ENCODE measurements at places on chromosomes 3 and 15. TPM values are rescaled to one million over a fixed set of nuclear protein-coding genes. Genes with fewer than 3 reads are reported as not detected.

DNA sequence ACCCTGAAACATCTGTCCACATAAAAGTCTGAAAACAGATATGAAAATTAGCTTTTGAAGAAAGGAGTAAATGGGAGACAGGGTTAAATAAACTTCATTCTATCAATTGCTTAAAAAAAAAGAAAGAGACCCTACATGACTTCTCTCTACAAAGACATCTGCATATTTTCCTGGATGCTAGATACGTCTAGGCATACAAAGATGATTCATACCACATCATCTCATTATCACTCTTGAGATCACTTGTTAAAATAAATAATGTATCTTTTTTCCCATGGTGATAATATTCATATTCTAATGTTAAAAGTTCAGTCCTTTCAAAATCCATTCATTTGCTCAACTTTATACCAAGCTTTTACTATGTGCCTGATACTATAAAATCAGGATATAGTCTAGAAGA lies 295.8 kb downstream of the MAGI1 start:
- peaks cover 15% of the 10 kb centered on the region for H3K4me1 ChIP-seq
- no peak overlapping the region for H3K27ac ChIP-seq
- no peaks in the 10 kb centered on the region for H3K27me3 ChIP-seq
- H3K4me3 ChIP-seq = no peak overlapping the region

GRCh38 chr15:63981596-63982320 lies 64.5 kb downstream of the DAPK2 start:
- H3K36me3 ChIP-seq = no peaks in the 10 kb centered on the region
- no peak overlapping the region for H3K27ac ChIP-seq
- peaks cover 17% of the 10 kb centered on the region for H3K4me1 ChIP-seq
- H3K4me3 ChIP-seq = no peak overlapping the region
- no peak for DNase-seq

The TIMP4 gene
- polyA plus RNA-seq = not detected

GRCh38 chr3:15324379-15324808 lies 8.0 kb downstream of the SH3BP5 start:
- H3K27ac ChIP-seq = no peak overlapping the region
- no peaks in the 10 kb centered on the region for H3K27me3 ChIP-seq
- H3K36me3 ChIP-seq = no peaks in the 10 kb centered on the region
- peaks cover 5% of the 10 kb centered on the region for H3K4me1 ChIP-seq
- DNase-seq = no peak

DNA sequence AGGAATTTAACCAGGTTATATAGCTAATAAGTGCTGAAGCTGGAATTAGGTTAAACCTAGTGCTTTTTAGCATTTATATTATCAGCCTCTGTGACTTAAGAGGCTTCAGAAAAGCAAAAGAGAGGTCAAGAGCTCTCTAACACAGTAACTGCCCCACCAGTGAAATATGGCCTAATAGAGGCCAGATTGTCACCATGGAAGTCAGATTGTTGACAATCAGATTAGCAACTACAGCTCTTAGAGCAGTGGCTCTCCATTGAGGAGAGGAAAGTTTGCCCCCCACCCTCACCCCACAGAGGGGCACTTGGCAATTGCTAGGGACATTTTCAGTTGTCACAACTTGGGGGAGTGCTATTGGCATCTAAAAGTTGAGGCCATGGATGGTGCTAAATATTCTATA lies 23.3 kb upstream of the LMOD3 start:
- no peaks in the 10 kb centered on the region for H3K36me3 ChIP-seq
- no peak for DNase-seq
- no peak overlapping the region for H3K4me3 ChIP-seq
- no peak overlapping the region for H3K27ac ChIP-seq

DNA sequence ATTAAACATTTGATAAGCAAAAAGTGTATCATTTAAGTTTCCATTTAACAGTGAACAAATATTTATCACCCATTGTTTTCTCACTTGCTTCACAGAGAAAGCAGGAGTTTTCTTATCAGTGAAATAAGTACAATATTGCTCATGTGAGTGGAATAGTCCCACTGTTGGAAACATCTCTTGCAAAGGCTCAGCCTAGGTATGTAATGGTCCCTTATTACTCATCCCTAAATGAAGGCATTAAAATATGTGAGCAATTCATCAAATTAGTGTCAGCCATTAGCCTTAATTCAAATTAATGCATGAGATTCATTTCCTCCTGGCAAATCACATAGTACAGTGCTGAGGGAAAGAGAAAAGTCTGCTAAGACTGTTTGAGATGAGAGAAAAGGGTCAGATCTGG lies 9.6 kb upstream of the FMN1 start:
- no peak overlapping the region for H3K4me3 ChIP-seq
- H3K27me3 ChIP-seq = no peaks in the 10 kb centered on the region
- H3K36me3 ChIP-seq = no peaks in the 10 kb centered on the region
- no peak overlapping the region for H3K27ac ChIP-seq
- no peaks in the 10 kb centered on the region for H3K4me1 ChIP-seq
- DNase-seq = no peak

DNA sequence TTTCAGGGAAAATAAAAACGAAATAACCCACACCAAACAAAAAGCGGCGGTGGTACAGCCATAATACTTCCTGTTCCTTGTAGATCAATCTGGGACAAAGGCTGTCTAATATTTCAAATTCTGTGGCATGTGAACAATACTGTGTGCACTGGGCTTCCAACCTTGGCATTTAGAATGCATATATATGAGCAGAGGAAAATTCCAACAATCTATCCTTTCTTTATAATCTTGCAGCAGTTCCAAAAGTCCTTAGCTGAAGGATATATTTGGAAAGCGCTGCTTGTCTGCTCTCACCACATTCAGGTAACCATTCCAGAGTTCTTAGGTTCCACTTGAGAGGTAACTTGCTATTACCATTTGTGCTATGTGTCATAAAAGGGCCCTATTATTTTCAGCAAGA lies 231.8 kb downstream of the RBMS3 start:
- H3K4me3 ChIP-seq = no peak overlapping the region
- H3K27me3 ChIP-seq = no peaks in the 10 kb centered on the region
- peak; percentile 25 for DNase-seq

DNA sequence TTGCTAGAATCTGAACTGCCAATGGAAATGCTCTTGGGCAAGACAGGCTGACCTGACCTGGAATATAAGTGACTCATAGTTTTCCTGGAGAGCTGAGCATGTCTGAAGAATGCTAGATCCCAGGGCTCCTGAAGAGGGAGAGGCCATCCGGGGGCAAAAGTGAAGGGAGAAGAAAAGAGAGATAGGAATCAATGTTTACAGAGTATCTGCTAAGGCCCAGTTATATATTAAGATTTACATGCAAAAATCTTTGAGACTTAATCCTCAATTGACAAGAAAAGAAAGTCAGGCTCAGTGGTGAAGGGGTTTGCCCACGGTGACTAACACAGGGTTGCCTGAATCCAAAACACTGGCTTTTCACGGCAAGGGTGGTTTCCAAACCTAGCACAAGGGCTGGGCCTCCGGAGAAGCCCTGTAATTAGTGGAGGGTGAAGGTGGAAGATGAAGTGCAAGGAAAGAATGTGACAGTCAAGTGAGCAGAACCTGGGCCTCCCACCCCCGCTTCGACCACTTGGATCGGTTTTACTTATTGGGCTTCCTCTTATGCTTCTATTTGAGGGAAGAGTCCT lies 91.7 kb upstream of the FGF12 start:
- no peaks in the 10 kb centered on the region for H3K36me3 ChIP-seq
- no peaks in the 10 kb centered on the region for H3K4me1 ChIP-seq

- DNase-seq = no peak
- H3K27ac ChIP-seq = peak overlapping the region; percentile 87
- peaks cover 75% of the 10 kb centered on the region for H3K4me1 ChIP-seq
- no peaks in the 10 kb centered on the region for H3K36me3 ChIP-seq
- no peak overlapping the region for H3K4me3 ChIP-seq
Observed at GRCh38 chr15:66766282-66767230, 64.5 kb downstream of the SMAD6 start.

The AADACL2 gene
- polyA plus RNA-seq = not detected

GRCh38 chr3:53186726-53187125 lies 25.7 kb downstream of the PRKCD start:
- peaks cover 4% of the 10 kb centered on the region for H3K27me3 ChIP-seq
- H3K27ac ChIP-seq = no peak overlapping the region
- H3K36me3 ChIP-seq = no peaks in the 10 kb centered on the region
- H3K4me3 ChIP-seq = no peak overlapping the region
- H3K4me1 ChIP-seq = no peaks in the 10 kb centered on the region

The ANKUB1 gene
- polyA plus RNA-seq = not detected

The C15orf40 gene
- polyA plus RNA-seq = 23.9 TPM

DNA sequence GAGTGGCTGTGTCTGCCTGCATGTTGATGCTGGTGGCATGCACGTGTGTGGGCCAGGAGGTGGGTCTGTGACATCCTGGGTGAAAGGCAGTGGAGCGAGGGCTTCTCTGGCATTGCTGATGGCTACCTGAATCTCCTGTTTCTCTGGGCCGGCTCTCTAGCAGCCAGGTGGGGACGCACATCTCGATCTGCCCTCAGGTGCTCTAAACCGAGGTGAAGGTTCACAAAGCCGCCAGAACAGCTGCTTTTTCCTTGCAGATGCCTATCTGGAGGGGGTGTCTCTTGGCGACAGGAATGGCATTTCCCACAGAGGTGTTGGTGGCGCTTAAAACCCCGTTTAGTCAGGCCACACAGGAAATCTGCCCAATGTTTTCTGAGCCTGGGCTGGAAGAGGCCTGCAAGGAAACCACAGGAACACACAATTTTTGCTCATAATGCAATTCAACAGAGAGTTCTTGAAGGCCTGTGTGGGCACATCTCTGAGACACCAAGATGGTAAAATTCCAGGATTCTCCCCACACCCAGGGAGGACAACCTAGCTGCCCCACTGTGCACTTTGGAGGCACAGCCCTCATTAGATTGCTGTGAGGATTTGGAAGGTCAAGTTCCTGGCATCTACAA lies 11.9 kb downstream of the TMEM158 start:
- DNase-seq = no peak
- H3K27ac ChIP-seq = no peak overlapping the region
- no peaks in the 10 kb centered on the region for H3K4me1 ChIP-seq
- H3K27me3 ChIP-seq = peaks cover 5% of the 10 kb centered on the region

GRCh38 chr3:156615592-156616173 lies 58.7 kb upstream of the TIPARP start:
- no peaks in the 10 kb centered on the region for H3K36me3 ChIP-seq
- no peak overlapping the region for H3K27ac ChIP-seq
- peaks cover 8% of the 10 kb centered on the region for H3K4me1 ChIP-seq
- H3K4me3 ChIP-seq = no peak overlapping the region
- DNase-seq = peak; percentile 37

The MYRIP gene
- polyA plus RNA-seq = 0.55 TPM

DNA sequence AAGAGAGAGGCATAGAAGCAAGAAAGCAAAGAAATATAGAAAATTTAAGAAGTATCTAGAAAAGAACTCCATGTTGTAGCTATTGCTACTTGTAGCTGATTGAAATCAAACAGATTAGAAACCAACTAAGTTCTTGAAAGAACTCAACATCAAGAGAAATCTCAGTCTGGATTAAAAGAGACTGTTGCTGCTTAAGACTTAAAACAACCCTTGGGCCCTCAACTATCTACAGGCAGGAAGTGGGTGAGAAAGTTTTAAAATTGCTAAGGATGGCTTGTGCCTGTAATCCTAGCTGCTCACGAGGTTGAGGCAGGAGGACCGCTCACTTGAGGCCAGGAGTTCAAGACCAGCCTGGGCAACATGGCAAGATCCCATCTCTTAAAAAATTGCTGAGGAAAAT lies 39.3 kb upstream of the C15orf61 start:
- no peak overlapping the region for H3K27ac ChIP-seq
- H3K27me3 ChIP-seq = no peaks in the 10 kb centered on the region
- peaks cover under 1% of the 10 kb centered on the region for H3K4me1 ChIP-seq
- no peak for DNase-seq

The CCR5 gene
- not detected for polyA plus RNA-seq

The CLRN1 gene
- not detected for polyA plus RNA-seq

DNA sequence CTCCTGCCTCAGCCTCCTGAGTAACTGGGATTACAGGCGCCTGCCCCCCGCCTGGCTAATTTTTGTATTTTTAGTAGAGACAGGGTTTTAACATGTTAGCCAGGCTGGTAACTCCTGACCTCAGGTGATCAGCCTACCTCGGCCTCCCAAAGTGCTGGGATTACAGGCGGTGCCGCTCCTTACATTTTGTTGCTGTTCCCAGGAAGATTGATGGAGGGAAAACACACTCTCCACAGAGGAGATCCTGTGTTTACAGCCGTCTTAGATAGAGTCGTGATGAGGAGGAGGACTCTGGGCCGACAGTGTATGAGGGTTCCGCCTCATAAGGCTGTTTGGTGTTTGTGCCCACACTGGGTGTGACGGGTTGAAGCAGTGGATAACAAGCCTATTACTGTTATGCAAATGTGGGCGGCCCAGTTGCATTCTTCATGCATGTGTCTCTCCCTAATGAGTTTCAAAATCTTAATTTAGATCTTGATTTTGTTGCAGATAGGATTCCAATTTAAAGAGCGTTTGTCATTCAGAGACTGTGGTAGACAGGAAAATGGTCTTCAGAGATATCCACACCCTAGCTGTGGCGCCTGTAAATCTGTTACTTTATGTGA lies 60.0 kb downstream of the APBA2 start:
- no peak overlapping the region for H3K27ac ChIP-seq
- no peak for DNase-seq

GRCh38 chr3:192564611-192565010 lies 162.7 kb downstream of the FGF12 start:
- H3K36me3 ChIP-seq = no peaks in the 10 kb centered on the region
- H3K27ac ChIP-seq = no peak overlapping the region
- no peaks in the 10 kb centered on the region for H3K4me1 ChIP-seq
- no peak for DNase-seq
- H3K4me3 ChIP-seq = no peak overlapping the region
- H3K27me3 ChIP-seq = no peaks in the 10 kb centered on the region

The CEP19 gene
- 9.3 TPM for polyA plus RNA-seq

GRCh38 chr3:178712247-178712646 lies 176.0 kb downstream of the KCNMB2 start:
- no peaks in the 10 kb centered on the region for H3K27me3 ChIP-seq
- H3K27ac ChIP-seq = no peak overlapping the region
- H3K4me3 ChIP-seq = no peak overlapping the region
- H3K4me1 ChIP-seq = no peaks in the 10 kb centered on the region

The AMOTL2 gene
- polyA plus RNA-seq = 32.1 TPM

The PPM1M gene
- polyA plus RNA-seq = 16.1 TPM

The P3H2 gene
- 72.8 TPM for polyA plus RNA-seq

- H3K27ac ChIP-seq = no peak overlapping the region
- H3K27me3 ChIP-seq = peaks cover 24% of the 10 kb centered on the region
- no peaks in the 10 kb centered on the region for H3K36me3 ChIP-seq
- H3K4me1 ChIP-seq = no peaks in the 10 kb centered on the region
Observed at GRCh38 chr15:91268510-91268909, 168.5 kb downstream of the SV2B start.

DNA sequence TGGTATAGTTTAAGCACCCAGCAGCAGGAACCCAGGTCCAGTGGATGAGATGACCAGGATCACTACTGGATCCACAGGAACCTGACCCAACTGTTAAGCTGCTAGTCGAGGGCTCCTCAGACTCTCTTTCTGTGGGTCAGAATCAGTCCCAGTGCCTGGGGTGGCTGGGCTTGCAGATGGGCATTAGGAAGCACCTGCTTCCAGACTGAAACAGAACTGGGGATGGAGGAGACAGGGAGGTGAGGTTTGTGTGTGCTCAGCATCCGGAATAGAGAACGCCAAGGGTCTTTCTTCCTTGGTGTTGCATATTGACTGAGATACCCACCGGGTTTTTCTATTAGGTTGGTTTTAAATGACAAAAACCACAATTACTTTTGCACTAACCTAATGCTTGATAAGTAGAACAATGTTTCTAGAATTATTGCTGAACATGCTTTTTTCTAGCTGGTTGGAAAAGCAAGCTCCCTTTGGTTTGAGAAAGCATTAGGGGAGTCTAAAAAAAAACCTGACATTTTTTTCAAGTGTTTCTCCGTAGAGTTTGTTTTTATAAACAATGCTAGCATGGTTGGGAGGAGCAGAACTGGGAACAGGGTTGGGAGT lies 779 bp downstream of the ST3GAL6 start:
- DNase-seq = no peak
- H3K4me1 ChIP-seq = peaks cover 85% of the 10 kb centered on the region
- no peaks in the 10 kb centered on the region for H3K36me3 ChIP-seq
- H3K27me3 ChIP-seq = no peaks in the 10 kb centered on the region
- peak overlapping the region; percentile 77 for H3K27ac ChIP-seq
- no peak overlapping the region for H3K4me3 ChIP-seq
